T-cell (primary cell): ENCODE measurements at places on chromosomes 5 and 9. TPM values are rescaled to one million over a fixed set of nuclear protein-coding genes. Genes with fewer than 3 reads are reported as not detected.

SH3PXD2B gene
- 0.69 TPM for total RNA-seq

ADGRV1 gene
- total RNA-seq, result 1.2 TPM

TEK gene
- total RNA-seq, result not detected

ARID3C gene
- total RNA-seq, result not detected

ABLIM3 gene
- total RNA-seq, result 0.07 TPM

OCLN gene
- total RNA-seq, result 5.5 TPM

LSM11 gene
- total RNA-seq, result 4.1 TPM

FXN gene
- 18.3 TPM for total RNA-seq

QRFP gene
- total RNA-seq, result not detected

DMRT3 gene
- not detected for total RNA-seq
